ENCODE measurements at places on chromosomes 16 and 17. TPM values are rescaled to one million over a fixed set of nuclear protein-coding genes. Genes with fewer than 3 reads are reported as not detected.

- H3K27ac ChIP-seq: no peak overlapping the region
- no peaks in the 10 kb centered on the region for H3K4me1 ChIP-seq
- H3K36me3 ChIP-seq: no peaks in the 10 kb centered on the region
Measured at GRCh38 chr16:85863384-85863774, 35.6 kb upstream of the IRF8 start.

GRCh38 chr16:81626181-81626674, 152.9 kb upstream of the PLCG2 start:
- no peak for DNase-seq
- H3K4me1 ChIP-seq: no peaks in the 10 kb centered on the region
- no peak overlapping the region for H3K4me3 ChIP-seq

The TOX3 gene
- 2.2 TPM for total RNA-seq

- H3K27me3 ChIP-seq: no peaks in the 10 kb centered on the region
- no peak overlapping the region for H3K4me3 ChIP-seq
- H3K4me1 ChIP-seq: peaks cover 18% of the 10 kb centered on the region
- DNase-seq: peak; percentile 75
- H3K36me3 ChIP-seq: no peaks in the 10 kb centered on the region
Measured at GRCh38 chr17:57604771-57605674, 140.1 kb downstream of the CCDC182 start.

DNA sequence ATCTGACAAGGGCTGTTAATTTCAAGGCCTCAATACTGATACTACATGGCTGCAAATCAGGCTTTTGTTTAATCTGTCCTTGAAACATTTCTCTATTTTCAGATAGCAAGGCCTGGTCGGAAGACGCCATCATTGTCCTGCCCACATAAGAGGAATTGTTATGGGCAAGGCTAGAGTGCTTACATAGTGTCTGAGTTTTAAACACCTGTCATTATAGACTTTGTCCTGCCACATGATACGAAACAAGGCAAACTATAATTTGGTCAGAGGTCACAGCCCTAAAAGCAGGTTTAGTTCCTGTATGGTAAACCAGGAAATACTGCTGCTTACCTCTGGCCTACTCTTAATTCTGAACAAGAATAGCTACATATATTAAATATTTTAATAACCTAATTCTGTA, 104.4 kb downstream of the SSH2 start:
- H3K27ac ChIP-seq: no peak overlapping the region
- no peak overlapping the region for H3K4me3 ChIP-seq
- H3K36me3 ChIP-seq: no peaks in the 10 kb centered on the region
- no peaks in the 10 kb centered on the region for H3K27me3 ChIP-seq
- DNase-seq: no peak
- H3K4me1 ChIP-seq: no peaks in the 10 kb centered on the region

- DNase-seq: no peak
- H3K27me3 ChIP-seq: no peaks in the 10 kb centered on the region
- H3K4me1 ChIP-seq: peaks cover 35% of the 10 kb centered on the region
- no peak overlapping the region for H3K27ac ChIP-seq
- H3K36me3 ChIP-seq: peaks cover 67% of the 10 kb centered on the region
- H3K4me3 ChIP-seq: no peak overlapping the region
Measured at GRCh38 chr17:64499805-64500486, 3.1 kb upstream of the POLG2 start.

GRCh38 chr16:87331241-87331801, 14.1 kb upstream of the C16orf95 start:
- no peak for DNase-seq
- H3K27ac ChIP-seq: no peak overlapping the region
- H3K4me3 ChIP-seq: no peak overlapping the region
- no peaks in the 10 kb centered on the region for H3K27me3 ChIP-seq

The TMEM106A gene
- 22.4 TPM for total RNA-seq

DNA sequence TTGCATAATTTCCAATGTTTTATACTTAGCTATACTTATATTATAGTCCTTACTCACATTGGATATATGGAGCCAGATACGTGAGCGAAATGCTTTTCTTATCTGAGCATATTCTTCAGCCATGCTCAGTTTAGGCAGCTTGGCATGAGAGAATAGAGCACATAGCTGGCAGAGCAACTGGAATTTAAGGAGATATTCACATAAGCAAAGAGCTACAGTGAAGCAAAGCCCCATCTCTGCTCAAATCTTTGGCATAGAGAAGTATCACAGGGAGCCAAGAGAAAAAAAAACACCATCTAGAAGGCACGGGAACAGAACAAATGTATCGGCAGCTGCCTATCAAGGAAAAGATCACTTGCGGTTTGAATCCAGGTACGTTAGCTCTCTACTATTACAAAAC, 734.2 kb upstream of the KIF2B start:
- DNase-seq: no peak
- H3K27me3 ChIP-seq: no peaks in the 10 kb centered on the region
- H3K36me3 ChIP-seq: no peaks in the 10 kb centered on the region
- no peak overlapping the region for H3K27ac ChIP-seq
- H3K4me3 ChIP-seq: no peak overlapping the region

GRCh38 chr17:64742326-64742725, 80.2 kb upstream of the SMURF2 start:
- H3K27me3 ChIP-seq: no peaks in the 10 kb centered on the region
- H3K4me3 ChIP-seq: no peak overlapping the region
- no peaks in the 10 kb centered on the region for H3K36me3 ChIP-seq
- DNase-seq: no peak

- H3K4me1 ChIP-seq: peaks cover 10% of the 10 kb centered on the region
- H3K27me3 ChIP-seq: peaks cover 39% of the 10 kb centered on the region
- no peaks in the 10 kb centered on the region for H3K36me3 ChIP-seq
- DNase-seq: no peak
Measured at GRCh38 chr17:68600931-68601564, at the start of gene FAM20A. FAM20A (minus strand) TSS chr17:68601367; CDS start chr17:68600666, 701 bp downstream.

GRCh38 chr16:85919271-85920267, 20.6 kb downstream of the IRF8 start:
- peaks cover 11% of the 10 kb centered on the region for H3K4me1 ChIP-seq
- DNase-seq: no peak
- peaks cover 15% of the 10 kb centered on the region for H3K36me3 ChIP-seq
- H3K4me3 ChIP-seq: no peak overlapping the region
- no peak overlapping the region for H3K27ac ChIP-seq

The MYCBPAP gene
- total RNA-seq: 6.4 TPM

DNA sequence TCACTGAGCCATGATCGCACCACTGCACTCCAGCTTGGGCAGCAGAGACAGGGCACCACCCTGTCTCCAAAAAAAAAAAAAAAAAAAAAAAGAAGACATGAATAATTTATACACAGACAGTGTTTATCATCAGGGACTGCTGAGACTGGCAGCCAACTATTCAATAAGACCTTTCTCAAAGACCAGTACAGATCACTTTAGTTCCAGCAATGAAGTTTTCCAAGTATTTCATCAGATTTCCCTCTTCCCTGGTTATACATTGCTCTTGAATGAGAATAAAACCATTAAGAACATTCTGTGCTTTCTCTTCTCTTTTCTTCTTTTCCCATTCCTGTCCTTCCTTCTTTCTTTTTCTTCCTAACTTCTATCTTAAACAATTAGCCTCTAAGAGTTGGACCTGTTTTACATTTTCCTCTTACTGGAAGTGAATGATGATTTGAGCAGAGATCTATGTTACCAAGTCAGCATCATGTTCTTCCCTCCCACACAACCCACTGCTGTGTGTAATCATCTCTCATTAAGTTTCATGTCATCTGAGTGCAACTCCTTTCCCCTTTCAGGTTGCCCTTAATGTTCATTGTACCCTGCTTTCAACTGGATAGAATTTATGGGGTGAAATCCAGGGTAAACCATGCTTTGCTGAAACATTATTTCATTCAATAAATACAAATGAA, 35.9 kb upstream of the SMIM36 start:
- H3K4me1 ChIP-seq: no peaks in the 10 kb centered on the region
- no peaks in the 10 kb centered on the region for H3K27me3 ChIP-seq
- no peak overlapping the region for H3K4me3 ChIP-seq

GRCh38 chr16:56625140-56625942, at the start of gene MT1E:
MT1E (plus strand) TSS chr16:56625781; CDS start chr16:56625852, 71 bp downstream.
- no peaks in the 10 kb centered on the region for H3K4me1 ChIP-seq
- peak; percentile 67 for DNase-seq
- H3K27ac ChIP-seq: peak within 1 kb of the TSS; percentile 91
- H3K4me3 ChIP-seq: peak within 1 kb of the TSS; percentile 55
- H3K36me3 ChIP-seq: no peaks in the 10 kb centered on the region

DNA sequence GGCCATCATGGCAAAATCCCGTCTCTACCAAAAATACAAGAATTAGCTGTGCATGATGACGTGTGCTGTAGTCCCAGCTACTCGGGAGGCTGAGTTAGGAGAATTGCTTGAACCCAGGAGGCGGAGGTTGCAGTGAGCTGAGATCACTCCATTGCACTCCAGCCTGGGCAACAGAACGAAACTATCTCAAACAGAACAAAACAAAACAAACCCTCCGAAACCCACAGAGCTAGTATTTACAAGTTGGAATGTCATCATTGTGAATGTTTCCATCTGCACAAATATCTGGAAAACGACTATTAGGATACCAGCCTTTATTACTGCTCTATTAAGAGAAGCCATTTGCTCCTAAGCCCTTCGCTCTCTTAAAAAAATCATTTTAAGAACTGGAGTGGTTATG, 26.0 kb downstream of the SMARCE1 start:
- H3K4me1 ChIP-seq: no peaks in the 10 kb centered on the region
- no peak overlapping the region for H3K27ac ChIP-seq
- no peaks in the 10 kb centered on the region for H3K27me3 ChIP-seq
- no peak overlapping the region for H3K4me3 ChIP-seq

- no peaks in the 10 kb centered on the region for H3K27me3 ChIP-seq
- H3K27ac ChIP-seq: no peak overlapping the region
- no peaks in the 10 kb centered on the region for H3K36me3 ChIP-seq
- peaks cover 27% of the 10 kb centered on the region for H3K4me1 ChIP-seq
- H3K4me3 ChIP-seq: no peak overlapping the region
Measured at GRCh38 chr16:85416228-85417109, 196.7 kb upstream of the GSE1 start.

- H3K4me3 ChIP-seq: no peak overlapping the region
- no peak for DNase-seq
- H3K4me1 ChIP-seq: no peaks in the 10 kb centered on the region
- no peaks in the 10 kb centered on the region for H3K36me3 ChIP-seq
- no peaks in the 10 kb centered on the region for H3K27me3 ChIP-seq
Measured at GRCh38 chr17:79129523-79129922, 54.9 kb downstream of the ENGASE start.

The HBA2 gene
- 4,737 TPM for total RNA-seq

The TMEM235 gene
- not detected for total RNA-seq

GRCh38 chr17:32542186-32542585, 55.4 kb downstream of the CDK5R1 start:
- no peaks in the 10 kb centered on the region for H3K4me1 ChIP-seq
- no peak overlapping the region for H3K27ac ChIP-seq
- H3K27me3 ChIP-seq: no peaks in the 10 kb centered on the region
- H3K36me3 ChIP-seq: no peaks in the 10 kb centered on the region

GRCh38 chr16:12063004-12063395, 86.5 kb downstream of the SNX29 start:
- no peak for DNase-seq
- no peaks in the 10 kb centered on the region for H3K36me3 ChIP-seq
- H3K4me1 ChIP-seq: no peaks in the 10 kb centered on the region
- no peaks in the 10 kb centered on the region for H3K27me3 ChIP-seq

DNA sequence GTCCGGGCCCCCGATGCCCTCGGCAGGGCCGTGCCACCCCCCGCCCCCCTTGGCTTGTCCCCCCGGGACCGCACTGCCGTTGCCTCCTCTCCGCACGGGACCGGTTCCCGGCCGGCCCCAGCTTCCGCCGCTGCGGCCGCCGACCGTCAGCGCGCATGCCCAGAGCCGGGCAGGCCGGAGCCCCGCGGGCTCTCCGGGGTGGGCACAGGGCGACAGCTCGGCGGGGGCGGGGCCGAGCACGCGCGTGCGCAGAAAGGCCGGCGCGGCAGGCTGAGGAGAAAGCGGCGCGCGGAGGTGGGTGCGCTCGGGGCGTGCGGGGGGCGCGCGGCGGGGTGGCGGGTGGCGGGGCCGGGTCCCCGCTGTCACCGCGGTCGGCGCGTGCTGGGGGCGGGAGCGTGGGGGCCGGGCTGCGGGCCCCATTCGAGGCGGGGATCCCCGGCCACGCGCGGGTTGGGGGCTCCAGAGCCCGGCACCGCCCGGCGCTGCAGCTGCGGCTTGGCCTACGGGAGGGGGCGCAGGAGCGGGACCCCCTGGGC, at the start of gene TBC1D24:
Gene TBC1D24 (plus strand): TSS at position 251 of the 536 bp plus-strand sequence. CDS start 21,022 bp downstream, outside the sequence.
- H3K4me3 ChIP-seq: peak within 1 kb of the TSS; percentile 65
- H3K27ac ChIP-seq: peak within 1 kb of the TSS; percentile 87
- no peaks in the 10 kb centered on the region for H3K36me3 ChIP-seq
- peaks cover 18% of the 10 kb centered on the region for H3K4me1 ChIP-seq

GRCh38 chr17:70053241-70054234, 21.5 kb upstream of the KCNJ16 start:
- H3K27me3 ChIP-seq: no peaks in the 10 kb centered on the region
- no peak overlapping the region for H3K4me3 ChIP-seq
- H3K27ac ChIP-seq: no peak overlapping the region
- DNase-seq: peak; percentile 47

The PERCC1 gene
- 0.46 TPM for total RNA-seq

DNA sequence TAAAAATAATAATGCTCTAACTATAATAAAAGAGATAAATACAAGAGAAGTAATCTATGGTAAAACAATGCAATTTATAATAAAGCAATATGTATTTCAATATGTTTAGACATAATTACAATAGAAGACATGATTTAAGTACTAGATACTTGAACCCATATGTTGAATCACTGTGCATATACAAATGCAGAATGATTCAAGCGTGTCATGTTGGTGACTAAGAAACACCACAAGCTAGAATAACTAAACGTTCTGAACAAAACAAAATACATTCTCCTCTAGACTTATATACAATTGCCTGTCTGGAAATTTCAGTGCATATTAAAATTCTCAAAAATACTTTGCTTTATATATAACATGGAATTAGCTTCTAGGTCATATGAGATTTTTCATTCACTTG, 11.2 kb downstream of the TADA2A start:
- peaks cover 26% of the 10 kb centered on the region for H3K36me3 ChIP-seq
- H3K4me3 ChIP-seq: no peak overlapping the region
- no peak for DNase-seq
- no peak overlapping the region for H3K27ac ChIP-seq
- no peaks in the 10 kb centered on the region for H3K4me1 ChIP-seq

The NUTF2 gene
- total RNA-seq: 49.7 TPM

DNA sequence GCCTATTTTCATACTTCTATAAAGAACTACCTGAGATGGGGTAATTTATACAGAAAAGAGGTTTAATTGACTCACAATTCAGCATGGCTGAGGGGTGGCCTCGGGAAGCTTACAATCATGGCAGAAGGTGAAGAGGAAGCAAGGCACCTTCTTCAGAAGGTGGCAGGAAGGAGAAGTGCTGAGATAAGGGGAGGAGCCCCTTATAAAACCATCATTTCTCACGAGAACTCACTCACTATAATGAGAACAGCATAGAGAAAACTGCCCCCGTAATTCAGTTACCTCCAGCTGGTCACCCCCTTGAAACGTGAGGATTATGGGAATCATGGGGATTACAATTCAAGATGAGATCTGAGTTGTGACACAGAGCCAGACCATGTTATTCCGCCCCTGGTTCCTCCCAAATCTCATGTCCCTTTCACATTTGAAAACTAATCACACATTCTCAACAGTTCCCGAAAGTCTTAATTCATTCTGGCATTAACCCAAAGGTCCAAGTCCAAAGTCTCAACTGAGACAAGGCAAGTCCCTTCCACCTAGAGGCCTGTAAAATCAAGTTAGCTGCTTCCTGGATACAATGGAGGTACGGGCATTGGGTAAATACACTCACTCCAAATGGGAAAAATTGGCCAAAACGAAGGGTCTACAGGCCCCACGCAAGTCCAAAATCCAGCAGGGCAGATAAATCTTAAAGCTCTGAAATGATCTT, 237.7 kb downstream of the CDH13 start:
- DNase-seq: no peak
- no peak overlapping the region for H3K27ac ChIP-seq
- no peaks in the 10 kb centered on the region for H3K4me1 ChIP-seq
- H3K36me3 ChIP-seq: no peaks in the 10 kb centered on the region
- H3K27me3 ChIP-seq: no peaks in the 10 kb centered on the region

Data from lung (tissue), 17 donors.